Esophagus squamous epithelium (tissue), 5 donors: ENCODE measurements at places on chromosomes 2 and 18.

GRCh38 chr18:40163254-40163653 is 1791.8 kb upstream of the PIK3C3 start:
- DNase-seq: no peak

GRCh38 chr2:240501531-240501991 is 56.2 kb downstream of the ANKMY1 start:
- DNase-seq: no peak

DNA sequence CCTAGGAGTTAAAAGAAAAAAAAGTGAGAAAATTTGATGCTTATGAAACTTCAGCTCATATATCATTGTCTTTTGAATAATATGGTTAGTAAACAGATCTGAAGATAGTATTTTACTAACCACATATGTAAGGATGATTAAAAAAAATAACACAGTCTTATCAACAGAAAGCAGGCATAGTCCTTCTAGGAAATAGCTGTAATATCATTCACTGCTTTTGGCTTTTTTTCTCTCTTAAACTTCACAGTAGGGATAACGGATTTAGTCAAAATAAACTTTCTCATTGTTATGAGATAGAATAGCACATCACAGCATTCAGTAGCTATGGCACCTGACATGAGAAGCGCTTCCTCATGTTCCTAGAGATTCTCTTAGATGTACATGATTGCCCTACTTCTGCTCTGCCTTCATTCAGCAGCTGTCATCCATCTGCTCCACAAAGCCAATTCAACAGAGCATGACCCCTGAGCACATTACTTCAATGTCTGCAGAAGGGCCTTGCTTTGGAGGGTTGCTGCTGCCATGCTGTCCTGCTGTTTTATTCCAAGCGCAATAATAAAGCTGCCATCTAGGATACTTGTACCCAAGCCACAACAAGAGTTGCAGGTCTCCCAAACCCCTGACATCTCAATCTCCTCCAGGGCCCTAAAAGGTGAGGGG is 67.0 kb downstream of the TTC21B start:
- no peak for DNase-seq

DNA sequence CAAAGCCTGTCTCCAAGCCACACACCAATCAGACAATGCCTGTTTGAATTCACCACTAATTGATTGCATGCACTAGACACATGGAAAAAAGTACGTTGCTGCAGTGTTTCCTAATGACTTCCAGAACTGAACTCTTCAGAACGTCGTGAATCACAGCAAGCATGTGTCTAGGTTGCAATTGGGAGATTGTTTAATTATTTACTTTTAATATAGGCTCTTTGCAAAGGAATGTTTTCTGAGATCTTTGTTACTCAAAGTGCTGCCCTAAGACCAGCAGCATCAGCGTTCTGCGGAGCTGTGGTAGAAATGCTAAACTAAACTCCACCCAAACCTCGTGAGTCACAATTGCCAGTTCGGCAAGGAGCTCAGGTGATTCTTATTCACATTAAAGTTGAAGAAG is 52.7 kb upstream of the CCDC68 start:
- DNase-seq: no peak

DNA sequence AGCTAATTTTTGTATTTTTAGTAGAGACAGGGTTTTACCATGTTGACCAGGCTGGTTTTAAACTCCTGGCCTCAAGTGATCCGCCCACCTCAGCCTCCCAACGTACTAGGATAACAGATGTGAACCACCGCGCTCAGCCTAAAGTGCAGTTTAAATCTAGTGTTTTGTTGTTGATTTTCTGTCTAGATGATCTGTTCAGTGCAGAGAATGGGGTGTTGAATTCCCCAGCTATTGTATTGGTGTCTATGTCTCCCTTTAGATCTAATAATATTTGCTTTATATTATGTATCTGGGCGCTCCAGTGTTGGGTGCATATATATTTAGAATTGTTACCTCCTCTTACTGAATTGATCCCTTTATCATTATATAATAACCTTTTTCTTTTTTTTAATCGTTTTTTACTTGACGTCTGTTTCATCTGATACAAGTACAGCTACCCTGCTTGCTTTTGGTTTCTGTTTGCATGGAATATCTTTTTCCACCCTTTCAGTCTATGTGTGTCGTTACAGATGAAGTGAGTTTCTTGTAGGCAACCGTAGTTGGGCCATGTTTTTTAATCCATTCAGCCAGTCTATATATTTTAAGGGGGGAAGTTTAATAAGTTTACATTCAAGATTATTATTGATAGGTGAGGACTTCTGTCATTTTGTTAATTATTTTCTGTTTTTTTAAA is 34.3 kb downstream of the GALM start:
- no peak for DNase-seq
